ENCODE measurements at places on chromosomes 1 and 21. TPM values are rescaled to one million over a fixed set of nuclear protein-coding genes. Genes with fewer than 3 reads are reported as not detected.

GRCh38 chr1:230730977-230731376 is 16.2 kb upstream of the CAPN9 start:
- no peak for DNase-seq

DNA sequence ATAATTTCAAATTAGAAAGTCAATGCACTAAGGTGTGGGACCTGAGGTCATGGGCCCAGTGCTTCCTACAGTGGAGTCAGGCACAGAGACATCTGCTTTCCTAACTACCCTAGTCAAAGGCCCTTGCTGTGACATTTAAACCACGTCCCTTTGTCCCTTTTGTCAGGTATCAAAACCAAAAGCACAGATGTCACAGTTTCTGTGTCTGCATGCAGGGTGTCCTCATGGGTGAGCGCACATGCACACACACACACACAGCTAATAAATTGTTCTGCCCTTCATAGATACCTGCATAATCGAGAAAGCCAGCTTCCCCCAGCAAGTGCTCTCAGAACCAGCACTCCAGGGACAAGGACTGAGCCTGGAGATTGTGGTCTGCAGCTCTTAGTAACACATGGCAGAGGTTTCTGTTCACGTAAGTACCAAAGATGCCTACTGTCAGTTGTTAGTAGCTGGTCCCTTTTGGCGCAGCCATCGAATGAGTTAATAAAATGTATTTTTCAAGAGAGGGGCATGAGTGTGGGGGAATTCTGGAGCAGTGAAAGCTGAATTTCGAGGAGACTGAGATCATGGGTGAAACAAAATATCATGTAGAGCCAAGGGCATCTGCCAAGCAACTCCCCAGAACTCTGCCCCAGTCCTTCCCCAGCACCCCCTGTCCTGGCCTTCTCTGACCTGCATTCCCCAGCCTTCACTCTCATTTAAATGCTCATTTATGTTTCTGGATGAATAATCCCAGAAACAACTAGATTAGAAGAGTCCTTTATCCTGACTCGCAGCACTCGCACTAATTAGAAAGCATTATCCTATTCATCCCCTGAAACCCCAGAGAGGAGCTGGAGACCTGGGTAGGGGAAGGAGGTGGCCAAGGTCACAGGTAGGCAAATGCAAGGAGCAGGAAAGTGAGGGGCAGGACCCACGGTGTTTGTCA is 25.5 kb downstream of the TNR start:
- DNase-seq: no peak

DNA sequence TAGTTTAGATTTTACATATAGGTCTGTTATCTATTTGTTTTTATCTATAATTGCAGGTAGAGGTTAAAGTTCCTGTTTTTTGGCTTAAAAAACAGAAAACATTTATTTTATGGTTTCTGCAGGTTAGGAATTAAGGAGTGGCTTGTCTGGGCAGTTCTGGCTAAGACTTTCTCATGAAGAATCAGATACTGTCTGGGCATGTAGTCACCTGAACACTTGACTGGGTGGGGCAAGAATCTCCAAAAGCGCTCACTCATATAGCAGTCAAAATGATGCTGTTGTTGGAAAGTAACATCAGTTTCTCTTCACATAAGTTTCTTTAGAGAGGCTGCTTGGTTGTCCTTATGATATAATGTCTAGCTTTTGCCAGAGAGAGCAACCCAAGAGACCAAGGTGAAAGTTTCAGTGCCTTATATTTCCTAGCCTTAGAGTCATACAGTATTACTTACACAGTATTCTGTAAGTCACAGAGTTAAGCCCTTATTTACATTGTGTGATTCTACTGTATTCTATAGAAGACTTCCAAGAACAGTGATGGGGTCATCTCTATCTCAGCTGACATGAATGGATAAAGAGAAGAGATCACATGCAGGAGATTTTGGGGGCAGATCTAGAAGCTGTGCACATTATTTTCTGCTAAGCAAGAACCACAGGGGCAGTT is 125.4 kb upstream of the GPR52 start:
- no peak for DNase-seq

Gene CAMK1G
- total RNA-seq: not detected

Gene PIK3C2B
- total RNA-seq: 2.4 TPM

- no peak for DNase-seq
Measured at GRCh38 chr1:107194380-107194779, 53.5 kb downstream of the NTNG1 start.

Gene HLX
- 2.6 TPM for total RNA-seq

DNA sequence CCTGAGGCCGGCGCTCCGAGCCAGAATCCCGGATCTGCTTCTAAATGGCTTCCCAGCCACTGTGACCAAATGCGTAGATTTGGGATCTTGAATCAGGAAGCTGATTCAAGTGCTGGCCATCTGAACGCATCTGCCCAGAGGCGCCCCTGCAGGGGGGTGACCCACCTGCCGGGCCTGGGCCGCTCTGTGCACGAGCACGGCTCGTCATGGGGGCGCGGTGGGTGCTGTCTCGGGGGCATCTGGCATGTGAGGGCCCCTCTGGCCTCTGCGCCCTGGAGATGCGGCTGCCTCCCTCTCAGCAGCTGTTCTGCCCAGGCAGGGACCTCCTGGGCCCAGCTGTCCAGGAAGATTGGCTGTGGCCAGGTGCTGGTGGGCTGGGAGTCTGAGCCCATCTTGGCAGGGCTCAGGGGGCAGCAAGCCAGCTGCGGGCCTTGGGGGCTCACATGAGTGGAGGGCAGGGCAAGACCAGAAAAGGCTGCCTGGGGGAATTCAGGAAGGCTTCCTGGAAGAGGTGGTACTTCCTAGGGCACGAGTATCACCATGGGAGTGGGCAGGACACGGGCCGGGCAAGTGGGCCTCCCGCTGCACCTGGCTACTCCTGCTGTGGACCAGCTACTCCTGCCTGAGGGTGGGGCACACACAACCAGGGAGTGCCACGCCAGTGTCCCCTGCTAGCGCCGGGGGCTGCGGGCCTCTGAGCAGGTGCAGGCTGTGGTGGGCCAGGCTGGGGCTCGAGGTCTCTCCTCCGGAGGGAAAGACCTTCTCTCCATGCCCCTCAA is 25.1 kb downstream of the PLCH2 start:
- DNase-seq: no peak

DNA sequence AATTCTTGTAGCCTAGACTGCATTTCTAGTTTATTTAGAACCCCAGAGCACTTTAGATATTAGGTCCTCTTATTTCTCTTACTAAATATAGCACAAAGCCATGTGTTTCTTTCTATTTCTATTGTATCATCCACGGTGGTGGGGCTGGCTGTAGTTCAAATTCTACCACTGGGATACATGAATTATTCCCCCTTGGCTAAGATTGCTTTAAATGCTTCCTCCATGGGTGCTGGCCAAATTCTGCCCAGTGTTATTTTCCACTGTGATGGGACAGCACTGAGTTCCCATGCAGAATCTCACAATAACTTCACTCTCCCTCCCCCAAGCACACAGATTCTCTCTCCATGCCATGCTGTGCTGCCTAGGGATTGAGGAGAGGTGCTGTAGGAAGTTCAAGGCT is 41.5 kb upstream of the GBP6 start:
- no peak for DNase-seq

Gene FMO3
- 0.35 TPM for total RNA-seq
